ENCODE measurements at places on chromosomes 5 and 9.

DNA sequence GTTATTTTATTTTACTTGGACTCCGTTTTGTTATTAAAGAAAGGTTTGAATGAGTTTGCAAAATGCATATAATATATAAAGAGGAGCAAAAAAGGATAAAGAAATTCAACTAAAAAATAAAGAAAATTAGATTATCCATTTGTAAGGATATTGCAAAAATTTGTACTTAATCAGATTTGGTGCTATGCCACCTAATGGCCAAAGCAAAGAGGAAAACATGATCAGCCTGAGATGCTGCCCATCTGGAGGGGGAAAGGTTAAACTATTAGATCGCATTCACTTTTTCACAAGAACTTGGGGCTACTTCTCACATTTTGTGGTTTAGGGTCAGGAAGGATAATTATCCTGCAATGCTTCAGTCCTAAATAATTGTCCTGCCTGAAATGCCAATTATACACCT, 350.6 kb downstream of the MLLT3 start:
- DNase-seq, result no peak

DNA sequence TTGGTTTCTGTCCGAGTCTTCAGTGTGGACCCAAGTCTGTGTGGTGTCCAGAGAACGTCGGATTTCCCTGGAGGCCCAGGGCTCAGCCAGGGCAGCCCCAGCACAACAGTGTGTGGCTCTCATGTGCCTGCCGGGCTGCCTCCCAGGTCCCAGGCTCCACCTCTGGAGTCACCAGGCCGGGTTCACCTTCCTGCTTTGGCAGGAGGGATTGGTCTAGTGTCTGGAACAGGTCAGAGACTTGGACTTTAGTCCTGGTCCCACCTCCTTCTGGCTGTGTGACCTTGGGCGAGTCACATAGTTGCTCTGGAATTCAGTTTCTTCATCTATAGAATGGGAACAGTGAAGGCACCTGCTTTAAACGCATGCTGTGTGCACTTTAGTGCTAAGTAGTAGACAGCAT, 3.2 kb downstream of the DOLPP1 start:
- DNase-seq, result no peak

DNA sequence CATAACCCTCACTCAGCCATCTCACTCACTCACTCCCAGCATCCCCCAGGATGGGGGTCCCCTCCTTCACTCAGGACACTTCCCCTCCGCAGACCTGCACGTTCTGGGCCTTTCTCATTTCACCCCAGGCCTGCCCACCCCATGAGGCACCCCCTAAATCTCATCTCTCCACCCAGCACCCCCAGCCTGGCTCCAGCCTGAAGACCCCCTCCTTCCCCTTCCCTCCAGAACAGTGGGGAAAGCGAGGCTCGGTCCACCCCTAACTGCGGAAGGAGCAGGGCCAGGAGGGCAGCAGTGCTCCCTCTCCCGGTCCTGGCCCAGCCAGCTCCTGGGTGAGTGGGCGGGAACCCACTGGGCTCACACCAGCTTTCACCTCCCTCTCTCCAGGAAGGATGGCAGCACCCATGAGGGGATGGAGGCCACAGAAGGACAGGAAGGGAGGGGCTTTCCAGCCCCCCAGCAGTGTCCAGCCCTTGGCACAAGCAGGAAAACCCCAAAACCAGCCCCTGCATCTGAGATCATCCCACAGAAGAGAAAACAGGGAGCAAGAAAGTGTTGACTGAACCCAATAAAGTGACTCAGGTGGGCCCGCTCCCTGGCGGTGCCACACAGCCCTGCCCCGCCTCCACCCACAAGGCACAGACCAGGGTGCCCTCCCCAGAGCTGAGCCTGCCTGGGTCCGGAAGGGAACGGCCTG, 55.0 kb downstream of the LRSAM1 start:
- DNase-seq, result no peak

GRCh38 chr5:32791536-32792243, 80.6 kb downstream of the NPR3 start:
- DNase-seq, result no peak

GRCh38 chr5:56815658-56816545, 553 bp downstream of the MAP3K1 start:
- peak; percentile 41 for DNase-seq

- no peak for DNase-seq
Measured at GRCh38 chr5:163826201-163826600, 320.8 kb downstream of the MAT2B start.

GRCh38 chr9:111633389-111633736, 2.2 kb downstream of the DNAJC25 start:
- no peak for DNase-seq

DNA sequence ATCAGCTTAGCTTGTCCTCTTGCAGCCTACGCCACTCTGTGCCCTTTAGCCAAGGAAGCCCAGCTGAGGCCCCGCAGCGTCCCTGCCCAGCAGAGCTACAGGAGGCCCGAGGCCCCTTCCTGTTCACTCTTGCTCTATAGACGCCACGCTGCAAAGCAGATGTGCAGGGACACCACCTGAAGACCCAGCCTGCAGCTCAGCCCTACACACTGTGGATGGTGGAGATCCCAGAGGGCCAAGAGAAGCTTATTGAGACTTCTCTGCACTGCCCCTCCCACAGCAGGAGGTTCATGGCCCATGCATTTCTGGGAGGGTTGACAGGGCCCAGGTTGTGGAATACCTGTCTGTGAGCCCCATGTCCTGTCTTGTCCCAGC, 33.6 kb downstream of the IRF1 start:
- DNase-seq, result no peak

GRCh38 chr5:74185599-74185998, 454.9 kb downstream of the ENC1 start:
- DNase-seq, result no peak

DNA sequence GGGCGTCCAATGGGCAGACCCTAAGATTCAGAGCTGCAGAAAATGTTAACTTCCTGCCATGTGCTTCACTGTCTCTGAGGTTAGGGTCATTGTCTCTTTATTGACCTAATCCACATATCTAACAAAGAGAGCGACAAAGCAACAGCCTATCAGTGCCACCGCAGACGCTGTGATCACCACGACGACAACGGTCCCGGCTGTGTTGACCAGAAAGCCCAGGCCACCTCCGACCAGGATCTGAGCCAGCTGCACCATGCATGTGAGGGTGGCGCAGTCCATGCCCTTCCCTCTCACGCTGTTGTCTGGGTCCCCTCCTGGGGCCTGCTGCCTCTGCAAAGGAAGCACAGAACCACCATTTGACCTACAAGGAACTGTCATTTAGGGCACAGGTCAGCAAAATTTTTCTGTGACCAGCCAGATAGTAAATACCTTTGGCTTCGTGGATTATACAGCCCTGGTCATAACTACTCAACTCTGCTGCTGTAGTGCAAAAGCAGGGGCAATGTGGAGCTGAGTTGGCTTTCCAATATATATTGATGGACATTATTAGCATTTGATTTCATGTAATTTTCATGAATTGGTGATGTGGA, 8.5 kb downstream of the RXFP3 start:
- DNase-seq, result no peak

DNA sequence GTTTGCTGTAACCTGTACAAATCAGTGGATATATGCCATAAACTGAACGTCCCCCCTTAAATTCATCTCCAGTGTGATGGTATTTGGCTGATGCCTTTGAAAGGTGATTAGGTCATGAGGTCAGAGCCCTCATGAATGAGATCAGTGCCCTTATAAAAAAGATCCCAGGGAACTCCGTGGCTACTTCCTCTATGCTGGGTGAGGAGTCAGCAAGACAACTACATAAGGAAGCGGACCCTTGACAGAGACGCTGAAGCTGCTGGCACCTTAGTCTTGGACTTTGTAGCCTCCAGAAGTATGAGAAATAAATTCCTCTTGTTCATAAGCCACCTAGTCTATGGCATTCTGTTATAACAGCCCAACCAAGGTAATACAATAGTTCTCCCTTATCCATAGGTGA, 215.1 kb upstream of the ZNF608 start:
- DNase-seq, result no peak

- no peak for DNase-seq
Measured at GRCh38 chr5:96941140-96941539, 5.3 kb downstream of the LNPEP start.

DNA sequence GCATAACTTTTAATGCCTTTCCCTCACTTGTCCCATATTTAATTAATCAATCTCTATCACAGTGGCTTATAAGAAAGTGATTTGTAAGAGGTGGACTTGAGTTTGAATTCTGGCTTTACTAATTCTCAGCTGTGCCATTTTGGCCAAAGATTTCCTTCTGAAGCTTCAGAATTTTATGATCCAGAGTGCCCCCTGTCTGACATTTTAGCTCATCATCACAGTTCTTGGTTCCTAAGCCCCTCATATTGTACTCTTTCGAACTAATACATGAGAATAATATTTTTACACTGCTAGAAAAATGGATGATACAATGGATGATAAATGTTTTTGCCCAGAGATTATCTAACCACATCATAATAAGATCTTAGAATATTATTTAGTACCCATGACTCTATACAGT, 1014.1 kb downstream of the PTPRD start:
- DNase-seq, result no peak

DNA sequence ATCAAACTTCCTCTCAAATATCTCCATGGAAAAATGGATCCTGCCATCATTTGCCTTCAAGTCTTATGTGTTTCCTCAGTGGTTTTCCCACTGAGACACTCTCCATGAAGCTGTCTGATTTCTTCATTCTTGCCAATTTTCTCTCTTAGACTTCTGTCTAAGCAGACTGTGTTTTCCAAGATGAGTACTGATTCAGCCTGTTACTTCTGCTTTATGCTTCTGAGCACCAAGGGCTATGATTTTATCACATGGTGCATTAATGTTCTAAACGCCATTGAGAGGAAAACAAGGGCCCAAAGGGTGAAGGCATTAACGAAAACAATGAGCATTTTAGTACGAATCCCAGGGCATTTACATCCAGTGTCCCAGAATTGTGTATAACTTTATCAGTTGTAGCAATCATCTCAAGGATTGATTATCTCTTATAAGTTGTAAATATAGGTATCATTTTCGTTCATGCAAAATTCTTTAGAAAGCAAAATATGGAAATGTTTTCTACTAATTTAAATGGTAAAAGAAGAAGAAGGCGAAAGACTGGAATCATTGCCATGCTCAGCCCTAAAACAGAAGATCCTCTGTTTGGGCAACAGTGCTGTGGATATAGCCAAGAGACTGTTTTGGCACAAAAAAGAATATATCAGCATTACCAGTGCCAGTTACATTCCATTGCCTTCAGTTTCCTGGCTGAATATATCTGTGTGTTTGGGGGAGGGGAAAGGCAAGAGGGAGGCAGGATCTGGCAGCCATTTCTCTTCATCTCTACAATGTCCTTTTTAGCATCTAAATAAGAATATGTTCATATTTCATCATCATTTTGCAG, 537.6 kb downstream of the ANXA1 start:
- no peak for DNase-seq

DNA sequence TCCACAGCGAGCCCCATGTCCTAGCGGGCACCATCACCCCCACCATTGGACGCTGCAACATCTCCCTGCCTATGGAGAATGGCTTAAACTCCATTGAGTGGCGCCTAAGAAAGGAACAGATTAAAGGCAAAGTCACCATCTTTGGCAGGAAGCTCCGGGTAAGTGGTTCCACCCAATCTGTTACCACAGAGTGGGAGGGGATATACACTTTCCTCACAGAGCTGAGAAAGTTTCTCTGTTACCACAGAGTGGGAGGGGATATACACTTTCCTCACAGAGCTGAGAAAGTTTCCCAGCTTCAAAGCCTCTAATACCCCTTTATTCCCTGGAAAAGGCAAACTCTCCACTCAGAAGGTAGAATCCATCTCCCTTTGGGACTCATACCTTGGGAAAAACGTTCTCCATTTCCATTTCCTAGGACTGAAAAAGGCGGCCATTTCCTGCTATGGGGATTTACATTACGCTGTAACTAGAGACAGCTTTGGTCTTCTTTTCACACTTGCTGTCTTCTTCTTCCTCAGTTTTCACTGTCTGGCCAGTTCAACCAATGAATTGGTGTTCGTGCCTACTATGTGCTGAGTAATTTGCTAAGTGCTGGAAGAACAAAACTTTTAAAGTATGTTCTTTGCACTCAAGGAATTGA, 63.4 kb upstream of the WWC1 start:
- DNase-seq, result peak; percentile 27

- no peak for DNase-seq
Measured at GRCh38 chr5:97545886-97546535, 363.0 kb upstream of the RIOK2 start.

- no peak for DNase-seq
Measured at GRCh38 chr5:116437351-116437705, 137.3 kb downstream of the SEMA6A start.

- DNase-seq, result no peak
Measured at GRCh38 chr9:16627521-16627920, 242.9 kb downstream of the BNC2 start.

DNA sequence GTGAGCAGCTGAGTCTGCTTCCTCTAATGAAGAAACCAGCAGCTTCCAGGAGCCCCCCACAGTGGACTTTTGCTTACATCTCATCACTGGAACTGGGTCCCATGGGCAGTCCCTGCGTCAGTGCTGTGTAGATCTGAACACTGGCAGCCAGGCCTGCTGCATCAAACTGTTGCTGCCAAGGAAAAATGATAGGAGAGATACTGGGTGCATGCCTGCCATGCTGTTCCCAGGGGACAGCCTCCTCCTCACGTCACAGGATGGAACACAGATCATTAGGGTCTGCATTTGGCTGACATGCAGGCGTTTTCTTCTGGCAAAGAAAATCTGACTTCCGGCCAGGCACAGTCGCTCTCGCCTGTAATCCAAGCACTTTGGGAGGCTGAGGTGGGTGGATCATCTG, 67.9 kb downstream of the OLFM1 start:
- no peak for DNase-seq

DNA sequence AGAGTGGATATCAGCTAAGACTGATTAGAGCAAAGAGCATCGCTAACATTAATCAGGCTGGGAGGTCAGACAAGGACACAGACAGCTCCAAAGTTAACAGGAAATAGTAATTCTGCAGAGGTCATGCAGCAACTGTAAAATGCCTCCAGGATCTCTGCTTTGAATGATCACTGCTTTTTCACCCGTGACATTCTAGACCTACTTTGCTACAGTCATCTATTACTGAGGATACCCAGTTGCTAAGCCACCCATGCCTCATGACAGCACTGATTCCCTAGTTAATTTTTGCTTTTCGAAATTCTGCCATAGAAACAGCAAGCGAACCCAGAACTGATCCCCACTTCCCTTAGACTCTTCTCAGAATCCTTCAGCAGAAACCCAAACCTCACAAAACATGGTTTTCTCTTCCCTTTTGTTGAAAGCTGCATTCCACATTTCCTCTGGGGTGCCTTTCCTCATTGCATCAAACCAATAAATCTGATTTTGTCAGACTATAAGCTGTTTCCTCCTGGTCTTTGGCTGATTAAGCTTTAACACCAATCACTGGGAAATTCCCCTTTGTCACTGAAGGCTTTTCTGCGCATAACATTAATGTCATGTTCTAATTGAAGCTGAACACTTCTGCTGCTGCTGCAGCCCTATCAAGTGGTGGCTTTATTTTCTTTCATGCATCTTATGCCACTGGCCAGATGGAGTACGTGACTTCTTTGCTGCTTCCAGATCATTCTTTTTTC, 201.1 kb upstream of the CHD1 start:
- DNase-seq, result no peak

DNA sequence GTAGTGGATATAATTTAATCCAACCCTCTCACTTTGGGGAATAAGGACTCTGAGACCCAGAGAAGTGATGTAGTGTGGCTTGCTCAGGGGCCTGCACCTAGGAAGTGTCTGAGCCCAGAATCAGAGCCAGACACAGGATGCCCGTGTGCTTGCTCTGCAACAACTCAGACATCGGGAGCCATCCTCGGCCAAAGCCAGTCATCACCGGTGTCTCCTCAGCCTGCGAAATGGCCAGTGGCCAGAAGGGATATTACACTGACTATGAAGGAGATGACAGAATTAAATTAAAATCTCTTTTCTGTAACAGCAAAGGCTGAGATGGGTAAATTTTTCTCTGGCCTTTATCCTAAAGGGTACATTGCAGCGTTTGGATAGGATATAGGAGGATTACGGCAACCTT, 102.9 kb downstream of the MARCHF11 start:
- DNase-seq, result no peak

Data from CD4-positive, alpha-beta T cell treated with Interleukin-21 for 1 hour (primary cell).